GM12892 (cell line): ENCODE measurements at places on chromosomes 6 and 20.

DNA sequence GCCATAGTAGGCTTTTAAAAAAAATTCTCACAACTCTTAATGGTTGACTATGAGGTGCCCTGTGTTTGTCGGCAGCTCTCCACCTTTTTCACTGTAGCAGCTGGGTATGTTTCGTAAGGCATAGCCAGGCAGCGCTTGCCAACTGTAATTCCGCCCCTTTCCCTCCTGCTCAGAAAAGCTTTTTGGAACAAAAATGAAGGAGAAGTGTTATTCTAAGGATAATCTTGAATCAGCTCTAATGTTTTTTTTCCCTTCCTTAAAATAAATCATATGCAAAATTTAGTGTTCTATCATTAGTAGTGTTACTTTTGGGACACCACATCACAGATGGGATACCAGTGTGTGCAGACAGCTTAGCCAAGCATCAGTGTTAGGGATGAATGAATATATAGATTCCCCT, 21.2 kb downstream of the RIOK1 start:
- no peak for DNase-seq

DNA sequence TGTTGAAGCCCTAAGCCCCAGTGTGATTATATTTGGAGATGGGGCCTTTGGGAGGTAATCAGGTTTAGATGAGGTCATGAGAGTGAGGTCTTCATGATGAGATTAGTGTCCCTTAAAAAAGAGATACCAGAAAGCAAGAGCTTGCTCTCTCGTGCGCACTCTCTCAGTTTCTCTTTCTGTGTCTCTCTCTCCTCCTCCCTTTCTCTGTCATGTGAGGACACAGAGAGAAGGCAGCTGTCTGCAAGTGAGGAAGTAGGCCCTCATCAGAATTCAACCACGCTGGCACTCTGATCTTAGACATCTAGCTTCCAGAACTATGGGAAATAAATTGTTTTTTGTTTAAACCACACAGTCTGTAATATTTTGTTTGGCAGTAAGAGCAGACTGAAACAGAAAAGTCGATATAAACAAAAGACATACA, 180.5 kb downstream of the IBTK start:
- no peak for DNase-seq

DNA sequence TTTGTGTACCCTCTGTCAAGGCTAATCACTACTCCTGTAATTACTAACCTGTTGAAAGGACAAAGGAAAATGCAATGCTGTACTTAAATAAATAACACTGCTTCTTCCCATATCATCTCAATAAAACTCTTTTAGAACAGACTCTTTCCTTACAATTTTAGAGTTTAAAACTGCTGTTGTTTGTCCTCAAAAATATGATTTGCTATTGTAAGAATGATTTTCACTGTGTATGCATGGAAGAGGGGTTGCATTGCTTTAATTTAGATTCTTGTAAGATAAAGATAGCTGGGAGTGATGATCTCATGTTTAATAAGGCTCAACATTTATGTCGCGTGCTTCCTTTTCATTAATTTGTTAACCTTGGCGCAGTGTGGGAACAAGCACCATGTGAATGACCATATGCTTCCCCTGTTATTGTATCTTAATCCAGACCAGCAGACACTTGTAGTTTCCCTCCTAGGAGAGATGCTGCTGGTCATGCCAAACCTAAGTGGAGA, 89.8 kb upstream of the ATXN1 start:
- DNase-seq: no peak

DNA sequence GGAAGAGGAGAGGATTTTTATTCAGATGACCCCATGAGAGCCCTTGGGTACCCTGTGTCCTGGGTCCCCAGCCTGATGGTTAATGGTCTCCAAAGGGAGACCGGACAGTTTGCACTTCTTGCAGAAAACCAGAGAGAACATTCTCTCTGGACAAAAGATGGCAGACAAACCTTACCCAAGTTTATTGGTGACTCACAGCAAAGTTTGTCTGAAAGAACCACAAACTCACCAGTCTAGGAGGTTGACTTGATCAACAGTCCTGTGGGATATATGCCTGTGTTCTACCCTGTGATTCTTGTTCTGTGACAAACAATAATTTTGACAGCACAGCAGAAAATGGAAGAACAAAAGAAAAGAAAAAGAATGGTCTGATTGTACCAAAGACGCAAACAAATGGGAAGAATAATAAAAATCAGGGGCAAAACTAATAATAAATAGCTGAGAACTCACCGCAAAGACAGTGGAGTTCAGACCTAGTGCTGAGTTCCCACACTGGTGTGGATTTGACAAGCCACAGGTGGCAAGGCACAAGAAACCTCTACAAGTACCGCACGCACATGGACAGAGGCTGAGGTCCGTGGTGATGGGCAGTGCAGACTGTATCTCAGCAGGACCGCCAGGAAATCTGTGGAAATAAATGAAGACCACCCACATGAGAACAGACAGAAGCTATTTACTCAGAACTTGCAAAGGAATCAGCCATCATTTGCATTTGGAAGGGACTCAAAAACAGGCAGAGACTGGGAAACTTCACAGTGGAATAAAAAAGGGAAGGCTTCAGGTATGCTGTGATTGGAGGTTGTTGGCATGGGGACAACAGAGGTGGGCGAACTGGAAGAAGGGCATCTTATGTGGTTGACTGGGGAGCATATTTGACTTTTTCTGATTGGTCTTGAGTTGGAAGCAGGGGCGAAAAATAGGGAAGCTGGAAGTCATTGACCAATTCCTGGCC, 246.3 kb upstream of the RNF24 start:
- DNase-seq: no peak

- DNase-seq: no peak
Observed at GRCh38 chr20:46698788-46699187, 9.5 kb upstream of the TP53RK start.

DNA sequence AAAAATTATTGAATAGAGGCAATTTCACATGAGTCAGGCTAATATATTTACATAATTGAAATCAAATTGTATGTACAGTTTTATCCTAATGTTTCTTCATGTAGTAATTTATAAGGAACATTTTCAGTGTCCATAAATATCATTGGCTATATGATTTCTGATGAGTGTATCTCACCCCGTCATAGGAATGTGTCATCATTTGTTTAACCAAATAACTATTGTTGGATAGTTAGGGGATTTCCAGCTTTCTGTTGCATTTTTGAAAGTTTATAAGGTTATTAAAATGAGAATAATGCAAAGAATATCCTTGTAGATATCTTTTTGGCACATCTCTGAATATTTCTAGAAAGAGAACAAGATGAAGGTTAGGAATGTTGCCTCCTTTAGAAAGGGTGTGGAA, 39.0 kb downstream of the SYTL3 start:
- no peak for DNase-seq

- no peak for DNase-seq
Observed at GRCh38 chr6:115396112-115396906, 664.4 kb downstream of the FRK start.

- no peak for DNase-seq
Observed at GRCh38 chr6:96162711-96163120, 146.9 kb downstream of the FUT9 start.
